ENCODE measurements at places on chromosomes 5 and 9.

DNA sequence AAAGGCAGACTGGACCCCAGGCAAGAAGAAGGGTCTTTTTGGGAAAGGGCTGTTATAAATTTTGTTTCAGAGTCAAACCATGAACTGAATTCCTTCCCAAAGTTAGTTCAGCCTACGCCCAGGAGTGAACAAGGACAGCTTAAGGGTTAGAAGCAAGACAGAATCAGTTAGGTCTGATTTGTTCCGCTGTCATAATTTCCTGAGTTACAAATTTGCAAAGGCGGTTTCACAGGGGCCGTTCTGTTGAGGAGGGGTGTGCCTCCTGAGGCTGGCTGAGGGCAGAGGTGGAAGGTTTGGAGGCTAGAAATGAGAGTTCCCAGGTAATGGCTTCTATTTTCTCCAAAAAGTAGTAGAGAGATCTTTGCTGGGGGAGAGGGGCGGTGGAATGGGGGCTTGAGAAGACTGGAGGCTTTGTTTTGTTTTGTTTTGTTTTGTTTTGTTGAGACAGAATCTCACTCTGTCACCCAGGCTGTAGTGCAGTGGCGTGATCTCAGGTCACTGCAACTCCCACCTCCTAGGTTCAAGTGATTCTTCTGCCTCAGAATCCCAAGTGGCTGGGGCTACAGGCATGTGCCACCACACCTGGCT, 4.1 kb upstream of the CERCAM start:
- no peak for DNase-seq

GRCh38 chr5:110588286-110588980, 138.0 kb downstream of the TMEM232 start:
- no peak for DNase-seq

DNA sequence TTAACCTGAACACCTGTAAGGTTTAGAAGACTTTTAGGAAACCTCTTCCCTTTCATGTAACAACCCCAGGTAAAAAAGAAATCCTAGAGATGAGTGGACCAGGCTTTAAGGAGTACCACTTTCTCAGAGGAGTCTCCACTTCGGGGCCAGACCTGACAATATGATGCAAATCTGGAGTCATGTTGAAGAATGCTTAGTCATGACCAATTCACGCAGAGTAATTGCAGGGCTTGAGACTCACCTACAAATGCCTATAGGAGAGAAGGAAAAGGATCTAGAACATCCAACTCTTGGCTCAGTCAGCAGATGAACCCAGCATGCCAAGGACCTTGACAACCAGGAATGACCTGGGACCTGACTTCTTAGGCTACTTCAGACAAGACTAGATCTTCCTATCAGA, 235.4 kb downstream of the DOCK8 start:
- DNase-seq = no peak

DNA sequence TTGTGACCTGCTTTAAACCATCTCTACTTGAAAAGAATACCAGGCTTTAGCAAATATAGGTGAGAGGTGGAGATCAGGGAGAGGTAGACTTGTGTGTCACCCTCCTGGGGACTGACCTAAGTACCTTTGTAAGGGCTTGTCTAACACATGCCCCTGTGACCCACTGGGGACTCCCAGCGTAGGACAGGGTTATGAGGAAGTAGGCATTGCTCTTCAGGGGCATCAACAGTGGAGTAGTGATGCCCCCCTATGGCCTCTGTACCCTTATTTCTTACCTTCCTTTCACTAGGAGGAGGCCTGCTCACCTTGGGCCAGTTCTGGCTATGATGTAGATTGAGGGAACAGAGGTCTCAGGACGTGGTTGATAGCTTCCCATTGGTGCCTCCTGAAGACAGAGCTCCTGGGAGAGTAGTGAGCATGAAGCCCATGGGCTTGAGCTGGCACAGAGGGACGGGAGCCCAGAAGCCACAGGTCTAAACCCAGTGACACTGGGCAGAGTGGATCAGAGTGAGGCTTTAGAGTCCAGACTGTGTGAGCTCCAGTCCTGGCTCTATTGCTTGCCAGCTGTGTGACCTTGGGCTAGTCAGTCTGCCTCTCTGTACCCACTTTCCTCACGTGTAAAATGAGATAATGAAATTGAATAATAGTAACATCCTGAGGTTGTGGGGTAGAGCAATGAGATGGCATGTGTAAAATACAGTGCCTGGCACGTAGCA, 191.7 kb downstream of the AOPEP start:
- DNase-seq = no peak

DNA sequence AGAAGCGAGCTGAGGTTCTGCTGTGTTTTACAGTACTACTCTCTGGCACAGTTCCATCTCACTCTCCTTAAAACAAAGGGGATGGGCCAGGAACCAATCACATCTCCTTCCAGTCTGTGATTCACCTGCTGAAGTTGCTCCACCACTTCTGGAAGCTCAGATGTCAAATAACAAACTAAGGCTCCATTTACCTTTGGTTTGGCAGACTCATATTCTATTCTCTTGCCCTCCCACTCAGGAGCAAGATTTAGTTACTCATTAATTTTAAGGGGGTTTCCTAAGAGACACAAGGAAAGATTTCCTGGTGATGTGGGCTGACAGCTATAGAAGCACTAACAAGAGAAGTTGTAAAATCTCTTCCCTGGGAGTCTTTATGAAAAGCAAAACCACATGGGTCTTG, 37.8 kb upstream of the KIF2A start:
- no peak for DNase-seq

DNA sequence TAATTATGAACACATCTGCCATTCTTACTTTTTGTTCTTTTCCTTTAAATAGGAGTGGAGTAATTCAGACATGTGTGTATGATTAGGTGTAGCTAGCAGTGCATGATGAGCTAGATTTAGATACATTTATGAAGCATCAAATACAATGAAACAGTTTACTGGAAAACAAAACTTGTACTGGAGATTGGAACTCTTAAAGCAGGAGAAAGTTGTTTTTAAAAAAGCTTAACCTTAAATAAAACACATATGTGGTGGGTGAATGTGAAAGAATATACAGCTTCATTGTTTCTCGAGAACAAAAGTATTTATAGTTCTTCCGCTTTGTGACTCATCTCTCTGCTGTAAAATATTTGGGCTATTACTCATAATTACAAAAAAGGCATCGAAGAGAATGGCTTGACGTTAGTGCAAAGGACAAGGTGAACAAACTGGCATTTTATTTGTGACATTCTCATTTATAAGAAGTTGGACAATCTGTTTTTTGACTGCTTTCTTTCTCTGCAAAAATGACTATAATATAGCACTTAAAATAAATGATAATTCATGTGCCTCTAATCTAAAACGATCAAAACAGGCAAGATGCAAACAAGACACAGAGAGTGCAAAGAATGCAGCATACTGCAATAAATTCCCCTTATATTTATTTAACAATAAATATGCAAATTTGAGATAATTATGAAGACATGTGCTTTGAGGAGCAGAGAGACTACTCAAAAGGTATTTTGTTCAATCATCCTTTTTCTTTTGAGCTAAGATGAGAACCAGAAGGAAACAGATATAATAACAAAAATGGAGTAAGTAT, 478.8 kb downstream of the CETN3 start:
- no peak for DNase-seq

GRCh38 chr5:11494340-11494739, 409.9 kb downstream of the CTNND2 start:
- DNase-seq = no peak

GRCh38 chr9:101673642-101674041, 64.8 kb downstream of the GRIN3A start:
- no peak for DNase-seq

- no peak for DNase-seq
Observed at GRCh38 chr5:121429761-121430160, 421.9 kb upstream of the FTMT start.

GRCh38 chr5:80871541-80871961, 88.6 kb upstream of the RASGRF2 start:
- no peak for DNase-seq

DNA sequence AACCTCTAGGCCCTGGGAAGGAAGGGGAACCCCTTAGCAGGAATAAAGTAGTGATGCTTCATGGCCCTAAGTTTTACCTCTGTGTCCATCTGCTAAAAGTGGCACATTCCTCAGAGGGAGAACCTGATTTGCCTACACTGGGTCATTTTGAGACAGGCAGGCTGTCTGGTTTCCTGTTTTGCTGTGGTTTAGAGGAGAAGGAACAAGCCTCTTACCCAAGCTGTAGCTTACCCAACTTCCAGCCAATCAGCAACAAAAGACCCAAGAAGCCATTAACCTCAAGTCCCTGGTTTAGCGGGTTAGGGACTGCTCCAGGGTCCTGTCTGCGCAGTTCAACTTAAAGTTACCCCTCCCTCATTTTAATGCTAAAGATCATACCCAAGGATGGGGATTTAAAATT, 411.0 kb downstream of the MAT2B start:
- DNase-seq = no peak

DNA sequence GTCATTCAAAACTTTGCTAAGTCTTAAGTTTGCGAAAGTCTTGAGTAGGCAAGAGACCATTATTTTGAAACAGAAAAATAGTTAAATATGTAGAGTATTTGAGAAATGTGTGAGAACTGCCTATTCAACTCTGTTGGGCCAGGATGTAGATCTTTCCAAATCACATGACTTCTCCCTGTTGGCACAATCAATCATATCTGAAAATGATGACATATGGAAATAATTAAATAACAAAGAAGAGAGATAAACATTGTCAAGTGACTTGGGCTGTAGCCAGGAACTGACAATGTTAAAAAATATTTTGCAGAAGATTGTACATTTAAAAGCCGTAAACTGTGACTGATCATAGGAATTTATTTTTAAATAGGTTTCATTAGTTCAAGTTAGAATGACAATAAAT, 104.6 kb upstream of the IL6ST start:
- no peak for DNase-seq

GRCh38 chr5:80105698-80106439, 70.7 kb downstream of the THBS4 start:
- no peak for DNase-seq

DNA sequence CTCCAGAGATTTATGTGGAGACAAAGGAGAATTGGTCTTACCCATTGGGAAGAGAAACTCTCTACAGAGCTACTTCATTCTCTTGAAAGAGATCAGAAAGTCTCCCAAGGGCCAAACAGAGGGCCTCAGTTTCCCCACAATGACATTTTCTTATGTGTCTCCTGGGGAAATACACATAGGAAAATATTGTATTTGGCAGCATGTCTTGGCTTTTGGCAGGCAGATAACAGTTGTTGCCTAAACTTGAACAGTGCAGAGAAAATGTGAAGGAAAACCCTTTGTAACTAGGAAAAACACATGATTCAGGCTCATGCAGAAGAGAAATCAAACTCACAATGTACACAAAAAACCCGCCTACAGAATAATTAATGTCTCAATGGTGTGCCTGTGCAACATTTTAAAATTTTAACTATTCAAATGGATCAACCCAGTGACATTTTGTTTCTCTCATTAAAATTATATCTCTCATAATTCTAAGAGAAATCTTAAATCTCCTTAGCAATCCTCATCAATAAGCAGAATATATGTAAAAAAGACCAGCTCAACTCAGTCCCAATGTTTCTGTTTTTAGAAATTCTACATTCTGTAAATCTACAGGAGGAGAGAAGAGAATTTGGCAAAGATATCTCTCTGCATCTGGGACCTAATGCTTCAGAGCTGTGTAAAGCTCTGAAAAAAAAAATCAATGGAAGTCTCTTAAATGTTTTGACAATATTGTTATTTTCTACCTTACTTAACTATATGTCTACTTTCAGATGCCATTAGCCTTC, 205.1 kb downstream of the ADAMTSL1 start:
- DNase-seq = no peak

- no peak for DNase-seq
Observed at GRCh38 chr5:65830856-65831255, 95.5 kb upstream of the ERBIN start.

- no peak for DNase-seq
Observed at GRCh38 chr9:130961511-130962300, 22.7 kb upstream of the FIBCD1 start.

GRCh38 chr5:169577951-169578350, 5.6 kb upstream of the SPDL1 start:
- no peak for DNase-seq

DNA sequence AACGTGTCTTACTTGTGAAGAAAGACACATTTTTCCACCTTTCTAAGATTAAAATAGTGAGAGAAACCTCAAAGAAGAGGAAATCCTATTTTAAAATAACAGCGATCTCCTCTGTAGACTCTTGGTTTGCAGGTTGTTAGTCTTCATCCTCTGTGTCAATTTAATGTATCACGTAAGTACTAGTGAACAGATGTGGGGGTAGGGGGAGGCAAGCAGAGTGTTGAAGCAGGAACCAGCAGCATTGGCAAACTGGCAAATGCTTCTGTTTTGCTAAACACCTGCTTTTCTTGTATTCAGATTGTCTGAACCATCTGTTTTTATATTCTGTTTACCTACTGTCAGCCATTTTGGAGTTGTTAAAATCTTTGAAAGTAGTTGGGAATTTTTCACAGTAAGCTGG, 159.3 kb upstream of the TLX3 start:
- DNase-seq = no peak

DNA sequence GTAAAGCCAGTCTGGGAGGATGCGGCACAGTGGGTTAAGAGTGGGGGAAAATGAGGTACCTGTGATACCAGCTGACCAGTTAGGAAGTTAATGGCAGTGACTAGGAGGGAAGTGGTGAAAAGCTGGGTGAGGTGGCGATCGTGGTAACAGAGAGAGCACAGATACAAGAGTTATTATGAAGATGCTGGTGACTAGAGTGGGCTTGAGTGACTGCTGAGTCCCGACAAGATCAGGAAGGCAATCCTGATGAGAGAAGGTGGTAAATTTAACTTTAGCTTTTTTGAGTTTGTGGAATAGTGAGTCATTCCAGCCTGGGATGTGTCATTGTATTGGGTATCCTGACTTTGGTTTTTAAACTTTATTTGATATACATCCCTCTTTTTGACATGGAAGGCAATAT, 38.8 kb downstream of the CMYA5 start:
- no peak for DNase-seq

- DNase-seq = no peak
Observed at GRCh38 chr9:134985451-134985850, 67.7 kb upstream of the FCN1 start.

- DNase-seq = no peak
Observed at GRCh38 chr5:112253478-112254250, 165.4 kb downstream of the EPB41L4A start.

GRCh38 chr5:76838481-76839261, 11.1 kb upstream of the S100Z start:
- no peak for DNase-seq

- no peak for DNase-seq
Observed at GRCh38 chr5:10576121-10576789, 12.4 kb downstream of the ANKRD33B start.

DNA sequence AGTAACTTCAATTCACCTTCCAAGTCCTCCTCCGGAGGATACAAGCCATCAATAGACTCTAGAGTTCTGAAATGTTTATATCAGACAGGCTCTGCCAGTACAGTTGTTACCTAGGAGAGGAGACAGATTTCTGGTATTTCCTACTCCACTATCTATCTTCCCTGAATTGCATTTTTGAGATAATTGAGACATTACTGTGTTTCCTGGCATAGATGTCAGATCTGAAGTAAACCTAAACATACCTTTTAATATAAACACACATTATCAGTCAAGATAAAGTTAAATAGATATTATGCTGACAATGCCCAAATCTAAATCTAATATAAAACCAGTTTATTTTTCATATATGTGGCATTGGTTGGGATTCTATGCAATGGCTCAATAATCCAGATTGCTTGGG, 8.2 kb upstream of the TYRP1 start:
- DNase-seq = no peak
